ENCODE measurements at places on chromosomes 12 and 14. TPM values are rescaled to one million over a fixed set of nuclear protein-coding genes. Genes with fewer than 3 reads are reported as not detected.

DNA sequence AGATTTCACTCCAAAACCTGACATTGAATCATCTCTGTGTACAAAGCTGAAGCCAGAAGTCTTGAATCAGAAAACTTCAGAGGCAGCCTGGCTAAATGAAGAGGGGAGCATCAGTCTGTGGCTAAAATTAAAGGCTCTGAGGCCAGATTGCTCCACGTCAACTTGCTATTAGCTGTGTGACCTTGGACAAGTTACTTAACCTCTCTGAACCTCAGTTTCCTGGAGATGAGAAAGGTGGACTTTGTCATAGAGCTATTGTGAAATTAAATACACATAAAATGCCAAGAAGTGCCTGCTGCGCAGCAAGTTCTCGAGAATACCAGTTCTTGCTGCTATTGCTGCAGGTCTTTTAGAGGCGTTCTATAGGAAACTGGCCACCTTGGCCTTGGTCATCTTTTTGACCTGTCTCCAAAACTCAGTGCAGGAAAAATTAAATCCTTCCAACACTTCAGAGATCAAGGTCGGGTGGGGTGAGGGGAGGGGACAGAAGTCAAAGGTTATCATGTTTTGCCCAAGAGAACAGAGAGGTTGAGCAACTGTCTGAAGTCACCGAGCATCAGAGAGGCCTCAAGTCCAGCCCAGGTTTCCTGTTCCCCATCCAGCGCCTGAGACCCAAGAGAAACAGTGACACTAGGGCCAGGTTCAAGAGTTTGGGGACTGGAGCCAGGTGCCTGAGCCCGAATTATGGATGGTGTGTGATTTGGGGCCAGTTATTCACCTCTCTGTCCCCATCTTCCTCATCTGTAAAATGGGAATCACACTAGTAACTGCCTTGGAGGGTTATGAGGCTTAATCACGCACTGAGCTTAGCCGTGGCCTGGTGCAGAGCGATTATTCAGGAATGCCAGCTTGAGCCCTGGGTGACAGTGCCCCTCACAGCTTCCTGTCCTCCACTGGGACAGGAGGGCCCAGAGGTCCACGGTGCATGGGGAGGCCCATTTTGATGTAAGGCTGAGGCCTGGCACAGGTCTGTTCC is 1.1 kb downstream of the SERPINA1 start:
- DNase-seq = no peak

GALNT6 gene
- 3.7 TPM for total RNA-seq

MMP17 gene
- 0.49 TPM for total RNA-seq

DNA sequence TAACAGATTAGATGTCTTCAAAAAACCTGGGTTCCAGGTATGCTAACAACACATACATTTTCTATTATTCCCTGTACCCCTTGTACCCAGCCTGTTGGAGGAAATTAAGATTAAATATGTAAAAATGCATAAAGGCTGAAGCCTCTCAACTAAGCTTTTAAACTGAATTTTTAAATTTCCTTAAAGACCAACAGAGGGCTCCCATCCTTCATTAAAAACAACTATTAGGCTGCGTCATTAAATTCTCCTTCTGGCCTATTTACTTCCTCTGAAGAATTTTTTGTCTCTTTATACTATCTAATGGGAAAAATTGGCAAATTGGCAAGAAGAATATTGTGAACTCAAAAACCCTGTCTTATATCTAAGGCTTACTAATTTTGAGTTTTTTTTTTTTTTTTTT is 21.8 kb downstream of the SENP1 start:
- DNase-seq = no peak

GRCh38 chr12:66500841-66501240 is 178.0 kb downstream of the GRIP1 start:
- DNase-seq = no peak

ARL1 gene
- total RNA-seq = 74.9 TPM

GRCh38 chr14:79852950-79853744 is 358.2 kb downstream of the DIO2 start:
- no peak for DNase-seq

CARMIL3 gene
- total RNA-seq = 4.9 TPM

DNA sequence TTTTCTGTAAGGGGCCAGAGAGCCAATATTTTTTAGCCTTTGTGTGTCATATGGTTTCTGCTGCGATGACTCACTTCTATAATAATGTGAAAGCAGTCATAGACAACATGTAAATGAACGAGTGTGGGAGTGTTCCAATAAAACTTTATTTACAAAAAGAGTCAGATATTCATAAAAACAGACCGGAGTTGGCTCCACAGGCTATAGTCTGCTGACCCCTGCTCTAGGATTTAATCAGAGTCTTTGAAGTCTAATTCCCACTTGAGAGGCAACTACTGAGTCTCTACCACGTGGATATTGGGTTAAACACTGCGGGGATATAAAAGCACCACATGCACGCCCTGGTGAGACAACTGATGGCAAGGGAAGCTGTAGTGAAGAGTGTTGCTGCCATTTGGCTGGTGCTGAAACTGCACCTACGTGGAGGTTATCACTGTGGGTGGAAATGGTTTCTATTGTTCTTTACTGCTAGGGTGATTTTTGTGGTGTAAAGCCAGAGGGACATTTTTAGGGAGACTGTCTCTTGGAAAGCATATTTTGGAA is 3.6 kb upstream of the NINJ2 start:
- no peak for DNase-seq

VDR gene
- total RNA-seq = 0.38 TPM

PLEKHD1 gene
- 2.0 TPM for total RNA-seq

- DNase-seq = peak; percentile 24
Observed at GRCh38 chr14:36646664-36647416, 14.8 kb upstream of the PAX9 start.

SLC24A4 gene
- total RNA-seq = not detected

GRCh38 chr12:113238309-113238708 is 17.0 kb downstream of the TPCN1 start:
- DNase-seq = no peak

SLC35E3 gene
- 17.1 TPM for total RNA-seq

GRCh38 chr12:1050059-1050707 is 59.2 kb downstream of the ERC1 start:
- no peak for DNase-seq

KLC1 gene
- 180 TPM for total RNA-seq

- DNase-seq = no peak
Observed at GRCh38 chr14:23154964-23155587, 28.4 kb downstream of the SLC7A8 start.

DNA sequence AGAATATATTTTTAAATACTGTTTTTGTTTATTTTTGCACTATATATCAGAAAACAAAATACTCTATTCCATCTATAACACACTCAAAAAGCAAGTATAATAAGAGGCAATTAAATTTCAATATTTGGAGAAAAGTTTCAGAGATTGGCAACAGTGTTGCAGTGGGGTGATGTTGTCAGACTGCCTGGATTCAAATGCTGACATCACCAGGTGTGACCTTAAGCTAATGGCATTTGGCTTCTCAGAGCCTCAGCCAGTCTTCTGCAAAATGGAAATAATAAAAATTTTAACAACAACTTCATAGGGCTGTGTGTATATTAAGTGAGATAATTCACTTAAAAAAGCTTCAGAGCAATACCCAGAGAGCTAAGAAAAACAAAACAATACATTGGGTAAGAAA is 74.7 kb downstream of the TMTC1 start:
- no peak for DNase-seq

Measured in progenitor cell of endocrine pancreas (in vitro differentiated cells).